ENCODE measurements at places on chromosomes 3 and 15.

- H3K36me3 ChIP-seq: no peaks in the 10 kb centered on the region
- H3K27ac ChIP-seq: no peak overlapping the region
- no peak for DNase-seq
- no peaks in the 10 kb centered on the region for H3K4me1 ChIP-seq
These were observed 16.3 kb upstream of the A4GNT start for GRCh38 chr3:138148503-138148902.

DNA sequence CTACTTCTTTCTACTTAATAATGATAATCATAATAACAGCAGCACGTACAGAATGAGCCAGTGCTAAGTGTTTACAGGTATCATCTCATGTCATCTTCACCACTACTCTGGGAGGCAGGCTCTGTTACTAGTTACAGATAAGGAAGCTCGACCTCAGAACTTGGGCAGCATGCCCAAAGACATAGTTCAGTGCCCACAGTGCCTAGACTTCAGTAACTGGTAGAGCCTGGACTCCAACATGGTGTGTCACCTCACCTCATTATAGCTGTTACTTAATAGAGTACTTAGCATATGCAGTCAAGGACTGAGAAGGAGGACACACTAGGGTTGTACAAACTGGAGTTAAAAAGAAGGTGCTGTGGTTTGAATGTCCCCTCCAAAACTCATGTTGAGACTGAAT, 7.6 kb downstream of the GADL1 start:
- H3K36me3 ChIP-seq: no peaks in the 10 kb centered on the region
- no peaks in the 10 kb centered on the region for H3K27me3 ChIP-seq
- no peaks in the 10 kb centered on the region for H3K4me1 ChIP-seq
- no peak overlapping the region for H3K4me3 ChIP-seq
- no peak for DNase-seq

DNA sequence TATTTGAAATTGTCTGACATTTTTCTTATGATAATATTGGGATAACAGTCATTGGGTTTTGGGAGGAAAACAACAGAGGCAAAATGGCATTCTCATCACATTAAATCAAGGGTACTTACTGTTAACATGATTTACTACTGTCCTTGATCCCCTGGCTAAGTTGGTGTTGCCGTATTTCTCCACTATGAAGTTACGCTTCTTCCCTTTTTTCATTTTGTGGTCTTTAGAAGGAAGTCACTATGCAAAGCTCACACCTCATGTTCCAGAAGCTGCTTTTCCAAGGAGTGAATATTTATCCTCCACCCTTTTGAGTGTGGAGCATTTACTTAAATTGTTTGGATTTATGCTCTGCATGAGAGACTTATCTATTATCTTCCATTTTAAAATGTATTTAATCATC, 63.7 kb downstream of the ALCAM start:
- no peaks in the 10 kb centered on the region for H3K4me1 ChIP-seq
- H3K4me3 ChIP-seq: no peak overlapping the region
- DNase-seq: no peak
- H3K27ac ChIP-seq: no peak overlapping the region
- no peaks in the 10 kb centered on the region for H3K36me3 ChIP-seq
- H3K27me3 ChIP-seq: no peaks in the 10 kb centered on the region

GRCh38 chr3:127193341-127193740, 410 bp downstream of the PRR23E start:
- DNase-seq: no peak
- no peak overlapping the region for H3K4me3 ChIP-seq
- H3K4me1 ChIP-seq: no peaks in the 10 kb centered on the region
- no peaks in the 10 kb centered on the region for H3K36me3 ChIP-seq

GRCh38 chr3:38147421-38147820, 9.0 kb downstream of the MYD88 start:
- H3K36me3 ChIP-seq: no peaks in the 10 kb centered on the region
- DNase-seq: no peak
- no peaks in the 10 kb centered on the region for H3K4me1 ChIP-seq
- H3K27me3 ChIP-seq: no peaks in the 10 kb centered on the region
- no peak overlapping the region for H3K27ac ChIP-seq

DNA sequence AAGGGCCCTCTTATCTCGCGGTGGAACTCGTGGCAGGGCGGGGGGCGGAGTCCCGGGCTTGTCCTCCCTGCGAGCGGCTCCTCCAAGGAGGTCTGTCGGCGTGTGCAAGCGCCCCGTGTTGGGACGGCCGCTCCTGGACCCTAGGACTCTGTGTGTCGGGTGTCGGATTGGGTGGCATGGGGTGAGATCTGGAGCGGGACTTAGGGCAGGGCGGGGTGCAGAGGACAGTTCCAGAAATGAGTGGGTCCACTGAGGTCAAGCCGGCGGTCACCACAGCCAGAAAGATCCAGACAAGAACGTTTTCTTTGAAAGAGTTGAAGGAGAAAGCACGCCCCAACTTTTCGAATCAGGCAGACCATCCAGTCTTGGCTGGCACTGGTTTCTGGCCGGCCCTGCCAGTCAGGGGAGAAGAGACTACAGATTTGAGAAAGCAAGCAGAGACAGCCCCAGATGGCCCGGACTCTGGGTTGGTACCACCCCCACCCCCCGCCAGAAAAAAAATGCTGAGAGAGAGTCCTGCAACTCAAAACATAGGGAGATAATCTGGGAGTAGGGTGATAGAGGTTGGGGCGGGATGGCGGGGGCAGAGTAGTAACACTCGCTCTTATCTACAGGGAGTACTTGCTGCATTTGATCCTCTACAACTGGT, 784 bp upstream of the CISH start:
- no peaks in the 10 kb centered on the region for H3K4me1 ChIP-seq
- H3K27me3 ChIP-seq: no peaks in the 10 kb centered on the region
- no peak overlapping the region for H3K27ac ChIP-seq
- no peak for DNase-seq
- H3K4me3 ChIP-seq: peak overlapping the region; percentile 61

GRCh38 chr3:127535106-127535785, 55.3 kb downstream of the TPRA1 start:
- no peak overlapping the region for H3K4me3 ChIP-seq
- H3K27me3 ChIP-seq: no peaks in the 10 kb centered on the region
- H3K4me1 ChIP-seq: no peaks in the 10 kb centered on the region

DNA sequence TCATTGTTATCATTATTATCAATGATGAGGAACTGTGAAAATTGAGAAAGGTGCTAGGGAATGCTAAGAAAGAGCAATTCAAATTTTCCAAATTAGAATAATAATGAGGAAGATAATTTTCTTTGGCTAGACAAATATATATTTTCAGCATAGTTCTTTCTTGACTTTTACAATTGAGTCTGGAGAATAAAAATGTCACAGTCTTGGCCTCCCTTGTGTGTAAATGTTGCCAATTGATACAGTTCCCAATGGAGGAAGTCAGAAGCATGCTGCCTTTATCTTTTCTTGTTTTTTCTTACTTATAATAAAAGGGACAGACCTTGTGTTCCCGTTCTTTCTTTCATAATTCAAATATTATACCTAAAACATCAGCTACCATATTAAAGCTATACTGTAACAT, 774.4 kb downstream of the SI start:
- no peaks in the 10 kb centered on the region for H3K4me1 ChIP-seq
- H3K27ac ChIP-seq: no peak overlapping the region
- DNase-seq: no peak
- H3K36me3 ChIP-seq: no peaks in the 10 kb centered on the region

- no peaks in the 10 kb centered on the region for H3K4me1 ChIP-seq
- H3K27ac ChIP-seq: no peak overlapping the region
- H3K36me3 ChIP-seq: no peaks in the 10 kb centered on the region
- no peak overlapping the region for H3K4me3 ChIP-seq
These were observed 15.8 kb downstream of the HDC start for GRCh38 chr15:50249704-50250103.

- no peaks in the 10 kb centered on the region for H3K27me3 ChIP-seq
- no peak for DNase-seq
- H3K4me1 ChIP-seq: no peaks in the 10 kb centered on the region
- no peak overlapping the region for H3K27ac ChIP-seq
These were observed 221.9 kb upstream of the LYSMD4 start for GRCh38 chr15:99955181-99955525.

DNA sequence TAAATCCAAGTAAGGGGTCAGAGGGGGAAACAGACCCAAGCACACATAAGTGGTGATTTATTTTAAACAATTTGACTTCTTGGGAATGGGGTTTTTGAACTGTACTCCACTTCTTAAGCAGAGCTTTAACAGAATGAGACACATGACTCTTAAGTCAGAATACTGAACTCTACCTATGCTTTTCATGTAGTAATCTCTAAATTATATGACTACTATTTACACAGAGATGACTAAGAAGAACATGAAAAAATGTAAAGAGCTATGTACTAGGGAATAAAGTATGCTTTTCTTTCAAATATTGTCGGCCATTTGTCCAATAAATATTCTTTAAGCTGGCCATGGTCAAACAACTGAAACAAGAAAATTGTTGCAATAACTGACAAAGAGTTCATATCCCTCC, 35.2 kb downstream of the TRANK1 start:
- no peaks in the 10 kb centered on the region for H3K4me1 ChIP-seq
- H3K27ac ChIP-seq: no peak overlapping the region
- no peak for DNase-seq
- H3K4me3 ChIP-seq: no peak overlapping the region
- no peaks in the 10 kb centered on the region for H3K36me3 ChIP-seq
- H3K27me3 ChIP-seq: no peaks in the 10 kb centered on the region

DNA sequence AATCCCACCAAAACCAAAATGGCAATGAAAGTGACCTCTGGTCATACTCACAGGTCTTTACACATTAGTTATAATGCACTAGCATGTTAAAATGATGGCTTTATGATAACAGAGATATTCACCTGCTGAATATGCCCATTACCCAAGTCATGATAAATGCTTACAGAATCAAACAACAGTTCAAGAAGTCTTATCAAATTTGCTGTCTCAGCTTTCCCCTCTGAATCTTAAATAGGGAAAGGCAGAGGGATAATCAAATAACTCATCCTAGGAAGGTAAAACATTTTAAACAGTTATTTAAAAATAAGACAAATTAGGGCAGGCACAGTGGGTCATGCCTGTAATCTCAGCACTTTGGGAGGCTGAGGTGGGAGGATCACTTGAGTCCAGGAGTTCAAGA, 52.8 kb upstream of the CRBN start:
- no peak overlapping the region for H3K27ac ChIP-seq
- no peaks in the 10 kb centered on the region for H3K27me3 ChIP-seq
- H3K36me3 ChIP-seq: no peaks in the 10 kb centered on the region
- H3K4me3 ChIP-seq: no peak overlapping the region
- no peak for DNase-seq
- no peaks in the 10 kb centered on the region for H3K4me1 ChIP-seq

GRCh38 chr3:56415652-56416051, 52.6 kb downstream of the ERC2 start:
- H3K4me1 ChIP-seq: no peaks in the 10 kb centered on the region
- no peak for DNase-seq
- H3K4me3 ChIP-seq: no peak overlapping the region
- H3K36me3 ChIP-seq: no peaks in the 10 kb centered on the region
- H3K27me3 ChIP-seq: no peaks in the 10 kb centered on the region

- DNase-seq: no peak
- H3K36me3 ChIP-seq: no peaks in the 10 kb centered on the region
- H3K27ac ChIP-seq: no peak overlapping the region
- H3K4me1 ChIP-seq: no peaks in the 10 kb centered on the region
These were observed 62.8 kb downstream of the ZPLD1 start for GRCh38 chr3:102497571-102497970.

DNA sequence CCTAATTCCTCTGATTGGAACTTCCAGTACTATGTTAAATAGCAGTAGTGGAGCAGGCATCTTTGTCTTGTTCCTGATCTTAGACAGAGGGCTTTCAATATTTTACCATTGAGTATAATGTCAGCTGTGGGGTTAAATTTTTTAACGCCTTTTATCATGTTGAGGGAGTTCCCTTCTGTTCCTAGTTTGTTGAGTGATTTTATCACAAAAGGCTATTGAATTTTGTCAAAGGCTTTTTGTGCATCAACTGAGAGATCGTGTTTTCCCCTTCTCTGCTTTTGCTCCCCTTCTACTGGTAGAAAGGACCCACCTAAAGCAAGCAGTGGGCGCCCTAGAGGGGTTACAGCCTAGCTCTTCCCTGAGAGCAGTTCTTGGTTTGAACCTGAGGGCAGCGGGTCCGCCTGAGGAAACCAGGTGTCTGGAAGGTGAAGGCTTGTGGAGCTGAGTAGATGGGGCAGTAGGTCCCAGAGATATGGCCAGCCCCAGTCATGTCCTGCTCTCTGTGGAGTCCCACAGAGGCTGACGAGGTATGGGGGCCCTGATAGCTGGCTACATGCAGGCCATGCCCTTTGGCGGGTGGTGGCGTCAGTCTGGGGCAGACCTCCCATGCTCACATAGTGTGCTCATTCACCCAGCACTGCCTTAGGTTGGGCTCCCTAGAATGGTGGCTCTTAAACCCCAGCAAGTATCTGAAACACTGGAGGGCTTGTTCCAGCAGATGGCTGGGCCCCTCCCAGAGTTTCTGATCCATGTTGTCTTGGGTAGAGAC, 11.3 kb downstream of the HDAC11 start:
- no peak overlapping the region for H3K4me3 ChIP-seq
- no peak overlapping the region for H3K27ac ChIP-seq
- no peak for DNase-seq

DNA sequence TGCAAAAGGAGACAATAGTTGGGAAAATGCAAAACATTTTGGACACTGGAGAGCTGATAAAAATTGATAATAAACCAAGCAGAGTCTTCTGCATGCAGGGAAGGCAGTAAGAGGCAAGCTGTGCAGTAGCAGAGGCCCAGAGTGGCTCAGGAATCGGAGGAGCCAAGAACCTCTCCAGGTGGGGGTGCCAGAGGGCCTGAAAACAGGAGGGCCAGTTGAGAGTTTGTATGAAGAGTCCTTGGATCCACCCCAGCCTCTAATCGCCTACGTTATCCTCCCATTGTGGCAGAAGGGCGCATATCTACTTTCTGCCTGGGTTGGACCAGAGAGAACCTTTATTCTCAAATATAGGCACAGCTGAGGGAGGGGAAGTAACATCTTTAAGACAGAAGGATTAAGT, 48.9 kb upstream of the RBP1 start:
- no peaks in the 10 kb centered on the region for H3K4me1 ChIP-seq
- no peak overlapping the region for H3K27ac ChIP-seq
- no peak overlapping the region for H3K4me3 ChIP-seq
- H3K27me3 ChIP-seq: no peaks in the 10 kb centered on the region

- no peak for DNase-seq
- no peak overlapping the region for H3K4me3 ChIP-seq
- no peaks in the 10 kb centered on the region for H3K4me1 ChIP-seq
- no peaks in the 10 kb centered on the region for H3K36me3 ChIP-seq
These were observed 168.4 kb upstream of the ZNF385D start for GRCh38 chr3:21919383-21919782.

DNA sequence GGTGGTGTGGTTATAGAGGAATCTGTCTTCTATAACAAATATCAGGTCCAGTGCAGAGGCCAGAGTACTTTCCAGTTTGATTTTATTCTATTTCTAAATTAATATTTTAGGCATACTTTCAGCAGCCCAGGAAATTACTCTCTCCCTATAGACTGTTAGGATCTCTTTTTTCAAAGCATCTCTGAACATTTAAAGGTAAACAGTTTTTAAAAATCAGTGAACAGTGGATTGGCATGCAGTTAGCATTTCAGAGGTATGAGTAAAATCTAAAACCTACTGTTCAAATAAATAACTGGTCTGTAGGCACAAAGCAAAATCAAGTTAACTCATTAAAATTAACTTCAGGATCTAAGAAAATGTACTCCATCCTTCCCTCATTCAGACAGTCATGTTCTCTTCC, 3.0 kb downstream of the ZBED2 start:
- H3K4me1 ChIP-seq: no peaks in the 10 kb centered on the region
- no peak overlapping the region for H3K4me3 ChIP-seq
- DNase-seq: no peak
- no peak overlapping the region for H3K27ac ChIP-seq
- H3K27me3 ChIP-seq: no peaks in the 10 kb centered on the region
- H3K36me3 ChIP-seq: no peaks in the 10 kb centered on the region

All from aorta (tissue), 5 donors.